Foreskin fibroblast (primary cell): ENCODE measurements at places on chromosomes 13 and 19.

DNA sequence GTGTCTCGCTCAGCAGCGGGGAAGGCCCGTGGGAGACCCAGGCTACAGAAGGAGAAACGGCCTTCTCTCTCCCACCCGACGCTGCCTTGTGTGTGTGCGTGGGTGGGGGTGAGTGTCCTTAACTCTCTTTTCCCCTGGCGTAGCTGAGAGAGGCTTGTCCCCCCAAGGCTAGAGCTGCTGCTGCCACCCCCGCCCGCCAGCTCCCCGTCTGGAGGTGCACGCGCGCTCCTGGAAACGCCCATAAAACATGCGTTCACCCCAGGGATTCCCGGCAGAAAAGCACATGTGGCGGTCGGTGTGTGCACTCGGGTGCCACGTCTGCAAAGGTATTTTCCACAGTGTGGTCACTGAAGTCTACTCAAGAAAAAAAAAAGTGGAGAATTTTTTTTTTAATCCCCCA lies 36.1 kb downstream of the GADD45B start:
- DNase-seq: no peak

DNA sequence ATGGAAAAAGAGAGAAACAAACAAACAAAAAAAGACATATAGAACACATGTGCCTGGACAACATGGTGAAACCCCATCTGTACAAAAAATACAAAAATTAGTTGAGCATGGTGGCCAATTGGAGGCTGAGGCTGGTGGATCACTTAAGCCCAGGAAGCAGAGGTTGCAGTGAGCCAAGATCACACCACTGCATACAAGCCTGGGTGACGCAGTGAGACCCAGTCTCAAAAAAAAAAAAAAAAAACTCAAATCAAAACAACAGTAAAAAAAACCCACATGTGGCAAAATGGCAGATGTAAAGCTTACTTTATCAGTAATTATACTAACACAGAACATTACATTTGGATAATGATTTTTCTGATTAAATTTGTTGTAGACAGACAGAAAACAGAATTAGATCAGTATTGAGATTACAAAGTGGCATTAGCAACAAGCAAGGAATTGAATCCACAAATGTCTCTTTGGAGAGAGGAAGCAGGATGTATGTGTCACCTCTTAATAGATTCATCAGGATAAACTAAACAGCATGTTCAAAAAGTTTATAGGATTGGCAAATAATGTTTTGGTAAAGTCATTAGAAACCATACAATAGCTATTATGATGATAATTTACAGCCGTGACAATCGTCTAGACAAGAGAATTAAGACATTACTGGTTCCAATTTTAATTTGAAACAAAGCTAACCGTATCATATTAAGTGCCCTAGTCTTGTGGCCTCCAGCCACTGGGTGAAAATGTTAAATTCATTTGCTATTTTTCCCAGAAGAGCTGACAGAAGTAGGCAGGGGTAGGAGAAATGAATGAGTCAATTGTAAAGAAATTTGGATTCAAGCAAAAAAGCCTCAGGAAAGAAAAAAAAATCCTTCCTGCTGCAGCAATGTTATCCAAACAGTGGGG lies 206.0 kb downstream of the FGF14 start:
- peak; percentile 79 for DNase-seq

DNA sequence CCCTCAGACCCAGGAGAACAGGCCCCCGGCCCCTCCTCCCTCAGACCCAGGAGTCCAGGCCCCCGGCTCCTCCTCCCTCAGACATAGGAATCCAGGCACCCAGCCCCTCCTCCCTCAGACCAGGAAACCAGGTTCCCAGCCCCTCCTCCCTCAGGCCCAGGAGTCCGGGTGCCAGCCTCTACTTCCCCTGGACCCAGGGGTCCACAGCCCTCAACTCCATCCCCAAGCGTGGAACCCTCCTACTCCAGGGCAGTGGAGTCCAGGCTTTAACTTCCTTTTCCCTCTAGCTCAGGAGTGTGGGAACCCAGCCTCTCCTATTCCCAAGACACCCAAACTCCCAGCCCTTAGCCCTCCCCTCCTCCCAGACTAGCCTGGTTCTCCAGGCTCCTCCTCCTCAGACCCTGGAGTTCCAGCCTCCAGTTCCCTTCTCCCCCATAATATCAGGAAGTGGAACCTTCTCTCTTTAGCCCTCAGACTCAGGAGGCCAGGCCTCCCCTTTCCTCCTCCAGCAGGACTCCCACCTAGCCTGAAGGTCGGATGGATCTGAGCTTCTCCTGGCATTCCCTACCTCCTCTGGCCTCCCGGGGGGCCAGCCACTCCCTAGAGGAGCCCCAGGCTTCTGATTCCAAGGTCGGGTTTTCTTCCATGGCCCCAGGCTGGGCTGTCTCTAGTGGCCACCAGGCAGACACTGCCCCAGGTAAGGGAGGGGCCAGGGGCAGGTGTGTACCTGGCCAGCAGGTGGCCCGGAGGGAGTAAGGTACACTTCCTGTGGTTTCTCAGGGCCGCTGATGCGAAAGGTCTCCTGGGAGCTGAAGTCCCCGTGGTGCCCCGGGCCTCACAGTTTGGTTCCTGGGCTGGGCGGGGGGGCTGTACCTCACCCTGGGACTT lies at the start of gene TMC4:
TSS of gene TMC4 (minus strand) at position 690 of the 888 bp plus-strand sequence. CDS start at position 647, 43 bp downstream.
- no peak for DNase-seq

DNA sequence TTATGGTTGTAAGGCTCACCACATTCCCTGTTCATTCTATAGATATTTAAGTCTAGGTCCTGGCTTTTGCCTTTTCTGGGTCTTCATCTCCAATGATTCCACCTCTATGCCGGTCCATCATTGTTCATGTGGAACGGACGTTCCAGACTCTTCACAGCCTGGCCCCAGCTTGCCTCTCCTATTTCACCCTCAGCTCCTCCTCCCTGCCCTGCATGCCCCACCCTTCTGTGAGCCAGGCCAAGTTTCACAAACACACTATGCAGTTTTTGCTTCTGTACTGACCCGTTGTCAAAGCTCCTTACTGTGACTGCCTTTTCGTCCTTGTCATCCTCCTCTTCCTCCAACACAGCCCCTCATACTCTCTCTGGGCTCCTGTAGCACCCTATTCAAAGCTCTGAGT lies 31.3 kb downstream of the TEX26 start:
- DNase-seq: no peak

DNA sequence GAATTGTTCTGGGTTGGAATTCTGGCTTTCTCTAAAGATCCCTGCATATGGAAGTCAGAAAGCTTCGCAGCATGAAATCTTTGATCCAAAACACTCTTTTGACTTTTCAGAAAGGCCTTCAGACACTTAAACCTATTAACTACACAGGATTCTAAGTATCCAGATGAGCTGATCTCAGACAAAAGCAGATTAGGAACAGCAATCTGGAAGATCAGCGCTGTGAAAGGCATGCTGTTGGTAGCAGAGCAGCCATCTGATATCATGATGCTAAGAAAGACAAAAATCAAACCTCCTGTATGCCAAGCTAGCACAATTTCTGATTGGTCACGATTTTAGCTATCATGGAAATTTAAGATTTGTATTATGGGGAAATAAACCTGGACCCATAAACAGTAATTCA lies 589.9 kb downstream of the GPC5 start:
- no peak for DNase-seq

- peak; percentile 20 for DNase-seq
Observed at GRCh38 chr19:53896682-53897081, 12.4 kb upstream of the CACNG7 start.

GRCh38 chr13:78632996-78633395 lies 26.0 kb downstream of the OBI1 start:
- DNase-seq: no peak

- peak; percentile 73 for DNase-seq
Observed at GRCh38 chr19:2426611-2427428, 566 bp downstream of the TIMM13 start.

- DNase-seq: no peak
Observed at GRCh38 chr13:106493533-106494220, 41.8 kb downstream of the EFNB2 start.

DNA sequence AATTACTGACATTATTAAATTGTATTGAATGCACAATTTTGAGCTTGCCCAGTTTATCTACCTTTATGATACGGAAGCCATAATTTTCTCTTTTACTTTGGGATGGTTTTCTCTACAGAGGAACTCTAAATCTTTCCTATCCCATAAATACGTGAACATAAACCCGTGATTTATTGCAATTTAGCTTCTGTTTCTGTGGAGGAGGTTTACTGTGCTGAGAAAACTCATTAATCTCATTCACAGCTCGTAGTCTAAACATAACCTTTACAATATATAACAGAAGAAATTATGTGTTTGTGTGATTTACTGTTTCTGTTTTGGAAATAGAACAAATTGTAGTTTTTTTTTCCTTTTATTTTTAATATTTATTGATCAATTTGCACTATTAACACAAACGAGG lies 207.1 kb upstream of the PCDH9 start:
- DNase-seq: no peak

GRCh38 chr13:52944697-52945096 lies 83.9 kb upstream of the OLFM4 start:
- DNase-seq: no peak

GRCh38 chr19:53389571-53389970 lies 5.4 kb upstream of the ZNF765 start:
- DNase-seq: no peak

- no peak for DNase-seq
Observed at GRCh38 chr19:4957981-4958380, 10.9 kb upstream of the KDM4B start.

- no peak for DNase-seq
Observed at GRCh38 chr19:40578442-40578908, 1.8 kb downstream of the SHKBP1 start.

- DNase-seq: no peak
Observed at GRCh38 chr13:103067751-103068555, 1.7 kb upstream of the SLC10A2 start.

DNA sequence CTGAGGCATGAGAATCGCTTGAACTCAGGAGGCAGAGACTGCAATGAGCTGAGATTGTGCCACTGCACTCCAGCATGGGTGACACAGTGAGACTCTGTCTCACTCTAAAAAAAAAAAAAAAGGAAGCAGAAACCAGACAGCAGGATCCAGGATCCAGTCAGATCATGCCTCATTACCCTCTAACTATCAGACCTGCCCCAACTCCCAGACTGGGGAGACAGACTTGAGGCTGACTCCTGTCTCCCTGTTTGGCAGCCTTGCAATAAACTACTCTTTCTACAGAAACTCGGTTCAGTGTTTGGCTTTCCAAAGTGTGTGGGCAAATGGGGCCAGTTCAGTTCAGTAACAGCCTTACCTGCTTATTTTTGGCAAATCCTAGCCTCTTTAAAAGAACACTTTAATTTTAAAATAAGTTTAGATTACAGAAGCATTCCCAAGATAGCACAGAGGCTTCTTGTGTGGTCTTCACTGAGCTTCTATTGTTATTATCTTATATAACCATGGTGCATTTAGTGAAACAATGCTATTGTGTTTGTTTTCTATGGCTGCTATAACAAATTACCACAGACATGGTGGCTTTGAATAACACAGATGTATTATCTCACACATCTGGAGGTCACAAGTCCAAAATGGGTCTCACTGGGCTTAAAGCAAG lies 18.5 kb downstream of the RASL11A start:
- no peak for DNase-seq

DNA sequence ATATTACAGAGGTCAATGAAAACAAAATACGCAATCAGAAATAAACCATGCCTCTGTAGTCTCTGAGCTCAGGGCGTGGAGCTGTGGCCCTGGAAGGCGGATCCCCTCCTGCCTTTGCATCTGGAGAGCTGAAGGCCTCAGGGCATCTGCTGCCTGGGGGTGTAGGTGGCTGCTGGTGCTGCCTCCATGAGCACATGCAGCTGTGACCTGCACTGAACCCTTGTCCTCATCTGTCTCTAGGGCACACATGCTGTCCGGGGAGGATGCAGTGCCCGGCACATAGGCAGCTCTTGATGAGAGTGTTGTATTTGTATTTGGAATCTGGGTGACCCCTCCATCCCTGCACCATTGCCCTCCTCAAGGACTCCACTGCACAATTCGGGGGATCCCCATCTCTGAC lies 185.7 kb downstream of the TEX29 start:
- no peak for DNase-seq

- DNase-seq: no peak
Observed at GRCh38 chr13:111361046-111361872, 40.8 kb downstream of the TEX29 start.

GRCh38 chr13:110319774-110320509 lies 12.9 kb downstream of the COL4A2 start:
- DNase-seq: peak; percentile 64

DNA sequence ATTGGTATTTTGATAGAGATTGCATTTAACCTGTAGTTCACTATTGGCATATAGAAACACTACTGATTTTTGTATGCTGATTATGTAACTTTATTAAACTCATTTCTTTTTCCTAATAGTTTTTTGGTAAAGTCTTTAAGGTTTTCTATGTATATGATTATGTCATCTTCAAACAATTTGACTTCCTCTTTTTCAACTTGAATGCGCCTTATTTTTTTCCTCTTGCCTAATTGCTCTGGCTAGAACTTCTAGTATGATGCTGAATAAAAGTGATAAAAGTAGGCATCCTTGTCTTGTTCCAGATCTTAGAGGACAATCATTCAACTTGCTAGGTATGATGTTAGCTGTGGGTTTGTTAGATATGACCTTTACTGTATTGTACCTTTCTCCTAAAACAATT lies 1034.9 kb downstream of the PCDH9 start:
- DNase-seq: no peak

GRCh38 chr13:71309905-71310304 lies 557.1 kb downstream of the DACH1 start:
- no peak for DNase-seq

- DNase-seq: no peak
Observed at GRCh38 chr13:73245246-73245645, 186.4 kb downstream of the KLF5 start.

- no peak for DNase-seq
Observed at GRCh38 chr13:49828453-49828852, 36.0 kb upstream of the KPNA3 start.

DNA sequence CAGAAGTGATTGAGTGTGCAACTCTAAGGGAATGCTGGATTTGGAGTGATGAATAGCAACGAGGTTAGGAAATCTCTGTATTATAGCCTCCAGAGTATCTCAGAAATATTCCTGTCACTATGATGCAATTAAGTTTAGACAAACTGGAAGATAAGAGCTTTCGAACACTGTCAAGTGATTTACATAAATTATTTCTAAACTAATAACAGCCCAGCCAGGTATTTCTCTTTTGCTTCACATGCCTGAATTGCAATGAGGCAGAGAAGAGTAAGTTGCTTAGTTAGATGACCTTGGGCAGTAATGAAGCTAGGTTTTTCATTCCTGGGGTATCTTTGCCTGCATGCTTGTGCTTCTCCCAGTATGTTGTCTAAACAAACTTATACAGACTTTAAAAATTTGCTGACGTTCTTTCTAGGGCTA lies 134.5 kb downstream of the LMO7 start:
- DNase-seq: no peak

DNA sequence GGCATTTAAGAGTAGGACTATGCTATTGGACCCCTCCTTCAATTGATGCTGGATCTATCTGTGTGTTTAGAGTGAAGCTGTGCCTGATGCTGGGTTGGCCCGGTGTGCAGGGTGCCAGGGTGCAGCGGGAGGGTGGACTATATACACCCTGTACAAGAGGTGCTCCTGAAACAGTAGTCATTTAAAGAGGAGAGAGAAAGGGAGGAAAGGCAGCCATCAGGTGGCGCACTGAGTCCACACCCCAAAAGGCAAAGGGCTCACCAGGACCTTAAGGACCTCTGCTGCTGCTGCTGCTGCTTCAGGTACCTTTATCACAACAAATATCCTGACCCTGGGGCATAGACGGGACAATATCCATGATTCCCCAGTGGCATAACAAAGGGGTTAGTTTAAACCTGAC lies 39.4 kb downstream of the ZNF136 start:
- DNase-seq: no peak
